ENCODE measurements at places on chromosomes 1 and 21. TPM values are rescaled to one million over a fixed set of nuclear protein-coding genes. Genes with fewer than 3 reads are reported as not detected.

The SPRR2G gene
- 11.3 TPM for total RNA-seq

The ASCL5 gene
- total RNA-seq = not detected

The PYCR2 gene
- 23.1 TPM for total RNA-seq

The TCEA3 gene
- 44.8 TPM for total RNA-seq

The LPAR3 gene
- 3.9 TPM for total RNA-seq

The C1orf185 gene
- total RNA-seq = 1.9 TPM

The SERTAD4 gene
- total RNA-seq = 6.5 TPM

The AMPD1 gene
- total RNA-seq = not detected

The ADAMTS5 gene
- 5.3 TPM for total RNA-seq

The FOXO6 gene
- total RNA-seq = 0.24 TPM

The EPHA8 gene
- total RNA-seq = 4.3 TPM

The DENND2C gene
- 10.8 TPM for total RNA-seq

The CYP4B1 gene
- 2.9 TPM for total RNA-seq

The CDCP2 gene
- not detected for total RNA-seq

The LYST gene
- 78.2 TPM for total RNA-seq

The EPHB2 gene
- total RNA-seq = 28.9 TPM

The CDA gene
- total RNA-seq = not detected

The FAM163A gene
- total RNA-seq = 3.6 TPM
